ENCODE measurements at places on chromosomes 5 and 9. TPM values are rescaled to one million over a fixed set of nuclear protein-coding genes. Genes with fewer than 3 reads are reported as not detected.

The DRD1 gene
- total RNA-seq: not detected

The TMC1 gene
- not detected for total RNA-seq

- DNase-seq: no peak
Observed at GRCh38 chr9:108748776-108749175, 107.0 kb downstream of the ACTL7B start.

DNA sequence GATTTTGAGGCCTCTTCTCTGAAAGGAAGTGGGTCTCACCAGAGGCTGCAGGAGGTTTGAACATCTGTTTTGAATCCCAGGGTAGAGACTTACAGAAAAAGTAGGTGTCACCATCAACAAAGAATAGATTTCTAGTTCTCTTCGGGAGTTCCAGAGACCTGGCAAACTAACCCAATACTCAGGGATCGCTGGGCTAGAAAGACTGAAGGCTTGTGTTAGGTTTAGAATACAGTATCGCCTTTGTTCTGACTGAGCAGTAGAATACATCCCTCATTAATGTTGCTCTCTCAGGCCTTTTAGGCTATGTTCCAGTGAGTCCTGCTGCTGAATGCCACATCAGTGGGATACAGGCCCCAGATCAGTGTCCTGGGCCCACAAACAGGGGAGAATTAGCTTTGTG is 27.2 kb downstream of the RUSC2 start:
- no peak for DNase-seq
